ENCODE measurements at places on chromosomes 7 and 10.

GRCh38 chr7:7148798-7149481, 33.4 kb upstream of the C1GALT1 start:
- no peak for DNase-seq

DNA sequence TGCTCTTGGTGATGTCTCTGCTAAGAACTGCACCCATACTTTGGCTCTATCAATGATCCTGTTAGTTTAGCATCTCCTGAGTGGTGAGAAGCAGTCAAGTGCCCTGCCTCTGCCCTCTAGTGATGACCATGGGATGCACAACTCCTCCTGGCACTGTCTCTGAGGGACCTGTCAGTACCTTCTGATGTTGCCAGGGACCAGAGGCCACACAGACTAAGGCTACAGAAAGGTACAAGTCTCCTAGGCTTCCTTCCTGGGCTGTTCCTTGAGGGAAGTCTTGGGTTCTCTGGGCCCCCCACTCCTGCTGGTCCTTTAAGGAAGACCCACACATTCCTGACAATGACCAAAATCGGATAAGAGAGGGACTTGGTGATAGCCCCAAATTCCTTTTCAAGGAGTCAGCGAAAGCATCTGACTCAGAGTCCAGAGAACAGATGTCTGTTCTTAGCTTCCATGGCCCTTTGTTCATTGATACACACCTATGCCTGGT, 15.3 kb downstream of the NKX2-3 start:
- no peak for DNase-seq

DNA sequence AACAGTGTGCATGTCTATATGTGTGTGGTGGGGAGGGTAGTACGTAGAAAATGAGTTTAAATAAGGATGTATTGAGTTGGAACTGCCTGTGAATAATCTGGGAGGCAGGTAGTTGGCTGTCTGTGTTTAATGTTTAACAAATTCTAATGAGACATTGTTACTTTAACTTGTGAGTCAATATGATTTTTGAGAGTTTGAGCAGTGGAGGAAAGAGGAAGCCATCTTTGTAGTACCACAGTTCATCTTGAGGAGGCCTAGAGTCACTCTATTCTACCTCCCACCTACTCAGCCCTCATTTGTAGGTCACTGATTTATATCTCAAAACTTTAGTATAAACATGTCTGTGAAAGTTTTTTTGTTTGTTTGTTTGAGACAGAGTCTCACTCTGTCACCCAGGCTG, 129.9 kb upstream of the ITGB1 start:
- no peak for DNase-seq

DNA sequence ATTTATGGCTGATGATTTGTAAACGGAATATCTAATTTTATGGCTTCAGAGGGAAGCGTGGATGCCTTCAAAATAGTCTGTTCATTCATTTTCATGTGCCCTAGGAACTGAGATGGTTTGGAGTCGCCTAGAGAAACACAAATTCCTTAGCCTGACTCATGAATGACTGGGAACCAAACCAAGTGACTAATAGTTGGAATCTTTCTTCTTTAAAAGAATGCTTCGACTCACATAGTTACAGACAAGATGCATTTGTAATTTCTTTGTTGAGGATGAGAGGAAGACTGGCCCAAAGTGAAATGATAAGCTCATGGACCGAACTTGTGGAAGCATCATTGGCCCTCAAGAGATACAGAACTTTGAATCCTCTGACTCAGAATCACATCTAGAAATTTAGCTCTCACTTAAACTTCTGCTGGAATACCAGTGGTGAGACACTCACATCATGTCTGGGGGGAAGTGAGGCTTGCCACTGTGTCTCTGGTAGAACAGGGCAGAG, 1107.2 kb downstream of the NRG3 start:
- no peak for DNase-seq

DNA sequence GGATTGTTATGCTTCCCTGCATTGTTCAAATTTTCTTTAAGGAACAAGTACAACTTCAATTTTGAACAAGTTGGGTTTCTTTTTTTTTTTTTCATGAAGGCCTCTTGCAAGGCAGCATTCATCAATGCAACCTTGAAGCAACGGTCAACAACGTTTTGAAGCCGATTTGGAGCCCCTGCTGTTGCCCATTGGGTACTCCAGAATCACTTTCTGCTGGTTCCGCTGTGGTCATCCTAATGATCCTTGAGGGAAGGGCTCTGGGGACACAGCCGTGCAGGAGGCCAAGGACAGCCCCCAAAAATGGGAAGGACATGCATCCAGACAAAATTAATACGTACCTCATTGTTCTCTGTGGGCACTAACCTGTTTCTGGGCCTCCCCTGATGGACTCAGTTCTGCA, 84.6 kb upstream of the MGMT start:
- DNase-seq, result no peak

- no peak for DNase-seq
These were observed 20.9 kb downstream of the RAMP3 start for GRCh38 chr7:45178241-45179225.
